Stimulated activated CD8-positive, alpha-beta memory T cell treated with anti-CD3 and anti-CD28 coated beads, Interleukin-15, amount 100 ng/mL, for 1 hour (primary cell): ENCODE measurements at places on chromosomes 1 and 21.

DNA sequence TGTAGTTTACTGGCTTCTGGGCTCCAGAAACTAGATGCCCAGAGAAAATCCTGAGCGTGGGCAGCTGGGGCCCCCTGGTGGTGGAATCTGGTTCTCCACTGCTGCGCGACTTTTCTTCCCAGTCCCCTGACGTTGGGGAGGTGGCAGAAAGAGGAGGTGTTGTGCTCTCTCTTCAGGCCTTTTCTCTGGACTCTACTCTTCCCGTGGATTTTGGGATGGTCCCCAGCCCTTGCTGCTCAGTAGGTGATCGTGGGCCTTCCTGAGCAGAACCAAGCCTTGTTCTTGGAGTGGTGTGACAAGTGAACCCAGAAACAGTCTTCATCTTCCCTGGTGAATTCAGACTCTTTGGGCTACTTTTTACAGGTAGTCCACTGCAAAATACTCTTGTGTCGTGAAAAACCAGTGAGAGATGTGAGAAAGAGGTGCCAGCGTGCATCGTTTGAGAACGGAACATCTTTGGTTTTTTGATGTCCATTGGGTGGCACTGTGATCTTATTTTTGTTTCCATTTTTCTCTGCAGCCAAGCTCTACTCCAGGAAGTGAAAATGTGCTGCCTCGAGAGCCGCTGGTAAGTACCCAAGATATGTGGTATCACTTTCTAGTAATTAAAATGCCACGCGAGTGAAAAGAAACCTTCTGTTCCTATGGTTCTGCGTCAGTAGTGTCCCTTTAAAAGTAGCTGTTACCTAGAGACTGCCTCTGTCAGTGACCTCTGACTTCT lies 20.2 kb downstream of the PEX14 start:
- DNase-seq = peak; percentile 77

DNA sequence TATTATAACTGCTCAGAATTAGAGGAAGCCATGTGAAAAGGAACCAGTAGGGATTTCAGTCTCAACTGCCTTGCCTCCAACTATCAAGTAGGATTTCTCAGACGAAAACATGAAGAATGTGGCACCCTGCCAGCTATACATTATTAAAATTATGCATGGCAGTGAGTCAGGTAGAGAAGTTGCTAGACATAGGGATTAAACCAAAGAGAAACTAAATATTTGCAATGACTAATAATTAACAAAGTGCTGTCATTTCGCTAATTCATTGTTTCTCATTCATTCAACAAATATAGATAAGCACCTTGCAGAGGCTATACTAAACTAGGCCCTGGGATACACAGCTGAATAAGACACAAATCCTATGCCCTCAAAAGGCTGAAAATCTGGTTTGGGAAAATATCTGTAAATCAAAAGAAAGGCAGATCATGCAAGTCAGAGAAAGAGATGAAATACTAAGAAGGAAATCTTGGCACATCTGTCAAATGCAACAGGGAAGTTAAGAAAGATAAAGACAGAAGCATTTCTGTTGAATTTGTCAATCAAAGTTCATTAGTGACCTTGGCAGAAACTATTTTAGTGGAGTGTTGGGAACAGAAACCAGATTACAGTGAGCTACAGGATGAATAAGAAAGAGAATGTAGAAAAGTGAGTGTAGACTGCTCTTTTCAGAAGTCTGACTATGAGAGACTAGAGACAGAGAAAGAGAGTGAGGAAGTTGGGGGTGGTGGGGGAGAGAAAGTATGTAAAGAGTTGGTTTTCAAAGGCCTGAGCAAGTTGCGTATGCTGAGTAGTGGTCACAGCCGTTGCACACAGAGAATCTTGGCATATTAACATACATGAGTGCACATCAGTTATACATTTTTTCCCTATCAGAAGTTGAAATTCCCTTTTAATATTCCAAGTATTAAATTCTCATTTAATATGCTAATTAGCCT lies 14.7 kb upstream of the NBPF11 start:
- DNase-seq = no peak

- peak; percentile 50 for DNase-seq
Measured at GRCh38 chr1:42173155-42173933, 8.8 kb upstream of the GUCA2A start.

- DNase-seq = no peak
Measured at GRCh38 chr1:152876827-152877226, 1.3 kb upstream of the SMCP start.

DNA sequence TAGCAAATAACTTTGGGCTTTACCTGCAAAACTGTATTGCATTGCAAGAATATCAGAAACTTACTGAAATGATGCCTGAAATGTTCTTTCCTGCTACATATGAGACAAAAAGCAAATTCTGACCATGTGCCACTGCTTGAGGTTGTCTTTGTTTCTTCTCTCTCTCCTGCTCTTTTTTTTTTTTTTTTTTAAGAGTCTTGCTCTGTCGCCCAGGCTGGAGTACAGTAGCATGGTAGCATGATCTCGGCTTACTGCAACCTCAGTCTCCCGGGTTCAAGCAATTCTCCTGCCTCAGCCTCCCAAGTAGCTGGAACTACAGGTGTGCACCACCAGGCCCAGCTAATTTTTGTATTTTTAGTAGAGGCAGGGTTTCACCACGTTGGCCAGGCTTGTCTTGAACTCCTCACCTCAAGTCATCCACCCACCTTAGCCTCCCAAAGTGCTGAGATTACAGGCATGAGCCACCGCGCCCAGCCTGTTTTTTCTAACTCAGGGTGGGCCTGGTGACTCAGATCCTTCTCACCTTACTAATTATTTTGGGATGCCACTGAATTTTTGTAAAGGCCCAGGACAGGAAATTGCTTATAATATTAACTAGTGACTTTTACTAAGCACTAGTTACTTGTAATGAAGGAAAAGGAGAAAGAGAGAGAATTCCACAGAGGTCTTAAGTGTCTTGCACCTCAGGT lies 35.9 kb downstream of the DNASE2B start:
- no peak for DNase-seq

- DNase-seq = no peak
Measured at GRCh38 chr1:234497589-234497988, 18.6 kb upstream of the TARBP1 start.

GRCh38 chr1:162565460-162565859 lies 3.9 kb downstream of the UAP1 start:
- DNase-seq = no peak

- DNase-seq = no peak
Measured at GRCh38 chr1:18955131-18955440, 1.4 kb downstream of the IFFO2 start.

- no peak for DNase-seq
Measured at GRCh38 chr1:75341537-75341936, 207.3 kb downstream of the LHX8 start.

DNA sequence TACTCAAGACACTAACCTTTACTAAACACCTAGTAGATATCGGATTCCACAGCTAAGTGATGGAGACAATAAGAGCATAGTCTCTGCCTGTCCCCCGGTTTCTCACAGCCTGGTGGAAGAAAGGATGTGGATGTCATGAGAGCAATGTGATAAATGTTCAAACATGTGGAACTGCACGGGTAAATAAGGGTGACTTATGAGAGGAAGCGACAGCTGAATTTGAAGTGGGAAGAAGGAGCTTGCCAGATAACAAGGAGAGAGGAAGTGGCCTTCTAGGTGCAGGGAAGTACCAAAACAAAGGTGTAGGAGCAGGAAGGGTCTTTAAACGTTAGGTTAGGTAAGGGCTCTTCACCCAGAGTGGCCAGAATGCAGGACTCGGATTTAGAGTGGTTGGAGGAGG lies 178.6 kb upstream of the NRIP1 start:
- no peak for DNase-seq

GRCh38 chr1:16053781-16054502 lies 10.4 kb downstream of the CLCNKB start:
- DNase-seq = no peak

- no peak for DNase-seq
Measured at GRCh38 chr1:85611856-85612255, 31.3 kb downstream of the CCN1 start.

- no peak for DNase-seq
Measured at GRCh38 chr1:87583459-87583858, 254.8 kb downstream of the LMO4 start.

GRCh38 chr1:184418652-184419349 lies 32.0 kb downstream of the C1orf21 start:
- no peak for DNase-seq

GRCh38 chr1:233614743-233615521 lies 1.0 kb downstream of the KCNK1 start:
- no peak for DNase-seq

DNA sequence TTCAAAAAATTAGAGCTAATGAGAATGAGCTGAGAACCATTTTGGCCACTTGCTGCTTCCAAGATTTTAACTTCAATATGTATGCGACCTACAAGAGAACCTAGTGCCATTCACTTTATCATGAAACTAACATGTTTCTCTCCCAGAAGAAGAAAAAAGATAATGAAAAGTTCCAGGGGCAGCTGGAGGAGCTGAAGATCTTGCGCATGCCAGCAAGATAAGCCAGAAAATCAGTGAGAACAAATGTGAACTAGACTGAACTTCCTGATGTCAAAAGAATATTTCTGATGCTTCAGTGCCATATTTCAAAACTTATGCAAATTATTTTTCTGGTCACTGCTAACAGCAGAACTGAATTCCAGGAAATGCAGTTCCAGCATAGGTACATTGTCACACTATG lies 1265.1 kb downstream of the BRINP3 start:
- no peak for DNase-seq

- DNase-seq = no peak
Measured at GRCh38 chr1:40039245-40039756, 1.2 kb upstream of the CAP1 start.

DNA sequence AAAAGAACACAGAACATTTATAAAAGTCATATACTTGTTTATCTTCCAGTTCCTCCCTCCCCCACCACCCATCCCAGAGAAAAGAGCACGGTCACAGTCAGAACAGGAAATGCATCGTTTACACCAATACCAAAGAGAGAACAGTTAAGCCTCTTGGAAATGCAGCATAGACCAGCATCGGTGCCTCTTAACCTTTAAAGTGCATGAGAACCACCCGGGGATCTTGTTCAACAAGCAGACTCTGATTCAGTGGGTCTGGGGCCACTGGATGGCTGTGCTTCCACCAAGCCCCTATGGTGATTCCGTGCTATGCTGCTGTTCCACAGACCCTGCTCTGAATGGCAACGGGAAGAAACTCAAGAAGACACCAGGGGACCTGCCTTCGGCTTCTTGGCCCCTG lies 19.2 kb downstream of the FAM89A start:
- no peak for DNase-seq

GRCh38 chr1:115838431-115839028 lies 2.4 kb downstream of the NHLH2 start:
- DNase-seq = no peak

DNA sequence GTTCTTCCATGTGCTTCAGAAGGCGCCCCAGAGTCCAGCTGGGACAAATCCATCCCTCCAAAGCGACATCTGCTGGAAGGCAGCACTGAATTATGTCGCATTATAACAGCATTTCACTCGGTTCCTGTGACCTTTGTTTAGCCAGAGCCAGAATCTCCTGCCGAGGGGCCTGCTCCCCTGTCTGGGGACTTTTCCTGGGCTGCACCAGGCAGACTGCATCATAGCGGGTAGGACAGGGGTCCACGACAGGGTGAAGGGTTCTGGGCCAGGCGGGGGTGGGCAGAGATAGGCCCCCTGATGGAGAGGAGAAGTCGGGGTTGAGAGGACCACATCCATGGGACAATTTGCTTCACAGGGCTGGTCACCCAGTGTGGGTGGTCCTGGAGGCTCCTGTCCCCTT lies 276.9 kb downstream of the MATN1 start:
- DNase-seq = no peak

DNA sequence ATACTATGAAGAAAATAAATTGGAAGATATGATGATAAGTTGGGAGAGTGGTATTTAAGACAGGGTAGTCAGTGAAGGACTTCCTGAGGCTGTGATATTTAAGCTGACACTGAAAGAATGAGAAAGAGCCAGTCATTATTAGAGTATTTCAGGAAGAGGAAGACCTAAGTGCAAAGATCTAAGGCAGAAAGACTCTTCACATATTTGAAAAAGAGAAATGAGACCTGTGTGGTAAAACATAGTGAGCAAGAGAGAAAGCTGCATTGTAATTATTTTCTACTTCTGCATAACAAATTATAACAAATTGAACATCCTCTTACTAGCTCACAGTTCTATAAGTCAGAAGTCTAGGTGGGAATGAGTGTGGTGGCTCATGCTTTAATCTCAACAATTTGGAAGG lies 34.6 kb upstream of the DOCK7 start:
- DNase-seq = no peak

DNA sequence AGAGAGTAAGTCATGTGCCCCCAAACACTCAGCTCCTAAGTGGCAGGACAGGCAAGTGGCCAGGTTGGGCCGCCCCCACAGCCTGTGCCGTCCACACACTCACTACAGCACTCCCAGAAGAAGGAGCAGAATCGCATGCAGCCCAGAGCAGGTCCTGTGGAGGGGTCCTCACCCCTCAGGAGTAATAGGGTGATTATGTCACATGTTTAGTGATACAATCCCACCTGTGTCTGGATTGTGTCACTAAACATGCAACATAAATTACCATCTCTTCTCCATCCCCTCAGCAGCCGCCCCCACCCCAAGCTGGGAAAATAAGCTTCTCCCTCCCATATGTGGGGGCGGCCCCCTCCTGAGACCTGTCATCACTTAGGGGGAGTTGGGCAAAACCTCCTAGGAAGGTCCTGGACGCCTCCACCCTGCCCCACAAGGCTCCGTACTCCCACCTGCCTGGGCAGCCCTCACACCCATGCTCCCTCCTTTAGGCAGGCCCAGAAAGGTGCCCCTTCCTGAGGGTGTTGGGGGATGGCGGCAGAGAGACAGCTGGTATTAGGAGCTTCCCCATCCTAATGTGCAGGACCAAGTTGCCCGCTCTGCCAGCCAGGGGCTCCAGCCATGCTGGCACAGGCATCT lies 56.9 kb downstream of the STUM start:
- DNase-seq = no peak

DNA sequence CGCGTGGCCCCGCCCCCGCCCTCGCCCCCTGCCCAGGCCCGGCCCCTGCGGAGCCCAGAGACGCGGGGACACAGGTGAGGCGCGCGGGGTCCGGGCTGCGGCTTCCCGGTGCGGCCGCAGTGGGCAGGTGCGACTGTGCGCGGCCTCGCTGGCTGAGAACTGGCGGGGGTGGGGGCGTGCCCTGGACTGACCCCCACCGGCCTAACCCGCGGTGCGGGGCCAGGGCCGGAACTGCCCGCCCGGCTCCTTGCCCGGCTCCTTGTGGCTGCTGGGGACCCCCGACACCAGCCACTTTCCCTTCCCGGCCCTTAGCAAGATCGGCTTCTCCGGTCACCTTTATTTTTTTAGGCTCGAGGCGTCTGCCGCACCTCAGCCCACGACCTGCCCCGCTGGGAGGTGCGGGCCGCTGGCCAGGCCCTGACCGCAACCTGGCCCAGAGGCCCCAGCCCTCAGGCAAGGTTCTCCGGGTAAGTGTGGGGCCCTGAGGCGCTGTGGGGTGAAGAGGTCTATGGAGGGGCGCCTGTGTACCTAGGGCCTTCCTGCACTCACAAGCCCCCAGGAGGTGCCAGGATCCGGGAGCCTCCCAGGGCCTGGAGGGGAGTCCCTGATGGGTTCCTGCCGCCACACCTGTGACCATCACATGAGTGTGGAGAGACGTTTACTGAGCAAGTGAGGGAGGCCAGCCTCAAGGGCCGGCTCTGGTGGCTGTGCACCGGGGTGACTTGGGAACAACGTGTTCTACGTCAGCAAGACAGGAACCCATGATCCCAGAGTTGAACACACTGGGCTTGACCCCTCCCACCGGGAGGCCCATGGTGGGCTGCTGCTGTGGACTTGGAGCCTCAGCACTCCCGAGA lies at the start of gene SMIM1:
TSS of gene SMIM1 (plus strand) at position 35 of the 857 bp plus-strand sequence. CDS start 2,625 bp downstream, outside the sequence.
- DNase-seq = no peak

- DNase-seq = no peak
Measured at GRCh38 chr1:40664791-40665190, 691 bp downstream of the RIMS3 start.
